ENCODE measurements at places on chromosomes 2 and 18. TPM values are rescaled to one million over a fixed set of nuclear protein-coding genes. Genes with fewer than 3 reads are reported as not detected.

DNA sequence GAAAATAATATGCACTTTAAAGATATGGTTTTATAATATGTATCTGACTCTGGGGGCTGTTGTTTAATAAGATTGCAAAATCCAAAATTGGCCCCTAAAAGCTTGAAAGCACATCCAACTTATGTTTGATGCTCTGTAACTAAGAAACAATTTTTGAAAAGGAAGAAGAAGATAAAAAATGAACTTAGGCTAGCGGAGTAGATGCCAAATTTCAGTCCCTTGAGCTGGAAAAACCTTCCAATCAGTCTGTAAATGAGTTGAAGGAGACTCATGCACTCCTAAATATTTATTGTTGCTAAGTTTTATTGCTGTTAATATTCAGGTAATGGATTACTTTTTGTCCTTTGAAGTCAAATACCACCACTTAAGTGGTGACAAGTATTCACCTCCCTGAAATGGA is 465.0 kb downstream of the ZEB2 start:
- H3K36me3 ChIP-seq: no peaks in the 10 kb centered on the region
- H3K4me3 ChIP-seq: no peak overlapping the region
- no peaks in the 10 kb centered on the region for H3K27me3 ChIP-seq
- DNase-seq: no peak

CCDC141 gene
- 1.5 TPM for total RNA-seq

ST6GAL2 gene
- not detected for total RNA-seq

ZAP70 gene
- total RNA-seq: 0.25 TPM

GRCh38 chr2:201233192-201233811 is 27.0 kb upstream of the CASP8 start:
- DNase-seq: peak; percentile 23
- peak overlapping the region; percentile 10 for H3K27ac ChIP-seq
- H3K36me3 ChIP-seq: no peaks in the 10 kb centered on the region
- H3K4me3 ChIP-seq: no peak overlapping the region
- H3K27me3 ChIP-seq: no peaks in the 10 kb centered on the region
- peaks cover 14% of the 10 kb centered on the region for H3K4me1 ChIP-seq

- H3K27me3 ChIP-seq: no peaks in the 10 kb centered on the region
- no peaks in the 10 kb centered on the region for H3K36me3 ChIP-seq
- no peak for DNase-seq
- peaks cover 12% of the 10 kb centered on the region for H3K4me1 ChIP-seq
- peak overlapping the region; percentile 27 for H3K27ac ChIP-seq
Measured at GRCh38 chr18:12606592-12607315, 51.2 kb downstream of the SPIRE1 start.

DNA sequence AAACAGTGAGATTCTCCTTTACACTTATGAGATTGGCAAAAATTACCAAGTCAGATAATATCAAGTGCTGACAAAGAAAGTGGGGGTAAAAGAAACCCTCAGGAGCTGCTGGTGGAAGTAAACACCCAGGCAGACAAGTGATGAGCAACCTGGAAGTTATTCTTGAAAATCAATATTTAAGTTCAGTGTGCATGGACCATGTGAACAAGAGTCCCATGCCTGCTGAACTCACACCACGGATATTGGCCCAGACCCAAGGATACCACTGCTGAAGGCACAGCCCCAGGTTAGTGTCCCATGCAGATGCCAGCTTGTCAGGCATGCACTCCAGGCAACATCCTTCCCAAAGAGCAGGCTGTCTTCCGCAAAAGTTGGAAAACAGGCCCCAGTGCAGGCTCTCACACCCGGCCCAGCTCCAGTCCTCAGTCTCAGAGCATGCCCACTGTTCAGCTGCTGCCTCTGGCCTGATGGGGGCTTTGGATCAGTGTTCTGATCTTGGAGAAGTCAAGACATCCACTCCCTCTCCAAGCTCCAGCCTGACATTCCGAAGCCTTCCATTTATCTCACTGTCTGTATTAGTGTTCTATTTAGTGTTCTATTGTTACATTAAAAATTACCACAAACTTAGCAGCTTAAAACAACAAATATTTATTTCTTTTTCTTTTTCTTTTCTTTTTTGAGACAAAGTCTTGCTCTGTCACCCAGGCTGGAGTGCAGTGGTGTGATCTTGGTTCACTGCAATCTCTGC is 70.0 kb downstream of the HS1BP3 start:
- no peaks in the 10 kb centered on the region for H3K36me3 ChIP-seq
- peaks cover 61% of the 10 kb centered on the region for H3K4me1 ChIP-seq
- H3K4me3 ChIP-seq: no peak overlapping the region
- no peaks in the 10 kb centered on the region for H3K27me3 ChIP-seq

GRCh38 chr2:165790466-165790865 is 3.6 kb downstream of the GALNT3 start:
- no peak for DNase-seq
- peaks cover 24% of the 10 kb centered on the region for H3K27me3 ChIP-seq
- H3K4me3 ChIP-seq: no peak overlapping the region
- no peak overlapping the region for H3K27ac ChIP-seq

GRCh38 chr18:48932462-48932818 is 18.3 kb downstream of the SMAD7 start:
- no peaks in the 10 kb centered on the region for H3K27me3 ChIP-seq
- peak overlapping the region; percentile 88 for H3K27ac ChIP-seq
- H3K4me1 ChIP-seq: peaks cover 92% of the 10 kb centered on the region
- no peak for DNase-seq

- no peak for DNase-seq
- no peaks in the 10 kb centered on the region for H3K36me3 ChIP-seq
- no peaks in the 10 kb centered on the region for H3K4me1 ChIP-seq
Measured at GRCh38 chr2:146762786-146763185, 1082.0 kb upstream of the ACVR2A start.

GPR45 gene
- total RNA-seq: not detected

DNA sequence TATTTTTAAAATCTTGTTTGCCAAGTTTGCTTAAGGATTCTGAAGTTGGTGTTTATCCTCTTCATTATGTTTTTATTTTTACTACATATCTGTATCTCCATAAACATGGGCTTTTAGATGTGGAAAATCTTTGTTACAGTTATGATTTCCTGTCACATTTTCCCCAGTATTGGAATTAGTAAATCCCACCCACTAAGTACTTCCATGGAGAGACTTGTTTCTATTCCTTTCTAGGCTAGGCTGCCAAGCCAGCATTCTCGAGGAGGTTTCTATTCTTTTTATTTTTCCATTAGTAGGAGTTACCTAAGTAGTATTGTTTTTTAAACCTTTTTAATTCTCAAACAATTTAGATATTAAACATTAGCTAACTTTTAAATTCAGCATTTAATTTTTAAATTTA is 22.1 kb downstream of the PKP4 start:
- H3K4me3 ChIP-seq: no peak overlapping the region
- no peak overlapping the region for H3K27ac ChIP-seq
- no peaks in the 10 kb centered on the region for H3K27me3 ChIP-seq
- DNase-seq: no peak
- H3K36me3 ChIP-seq: no peaks in the 10 kb centered on the region

DNA sequence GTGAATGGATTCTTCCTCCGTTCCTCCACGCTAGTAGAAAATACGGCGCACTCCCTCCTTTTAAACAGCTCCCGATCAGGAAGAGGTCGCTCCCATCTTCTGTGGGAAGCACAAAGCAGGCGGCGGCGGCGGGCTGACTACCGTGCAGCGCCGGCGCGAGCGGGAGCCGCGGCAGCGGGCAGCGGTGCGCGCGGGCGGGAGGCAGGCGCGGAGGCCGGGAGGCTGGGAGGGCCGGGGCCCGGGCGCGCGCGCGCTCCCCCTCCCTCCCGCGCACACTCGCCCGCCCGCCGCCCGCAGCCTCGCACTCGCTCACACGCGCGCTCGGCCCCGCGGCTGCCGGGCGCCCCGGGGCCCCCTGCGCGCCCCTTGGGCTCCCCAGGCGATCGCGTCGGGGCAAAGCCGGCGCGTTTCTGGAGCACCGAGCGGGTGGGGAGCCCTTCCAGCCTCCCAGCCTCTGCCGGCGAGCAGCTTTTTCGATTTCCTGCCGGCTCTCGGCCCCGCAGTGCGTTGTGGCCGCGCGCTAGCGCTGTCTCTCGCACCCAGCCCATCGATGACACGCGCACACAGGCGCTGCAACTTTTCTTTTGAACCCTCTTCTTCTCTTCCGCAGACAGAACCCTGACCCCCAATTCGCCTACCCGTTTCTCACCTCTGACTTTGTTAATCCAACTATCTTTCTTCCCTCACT is at the start of gene SLC8A1:
TSS of gene SLC8A1 (minus strand) at position 173 of the 688 bp plus-strand sequence.
- H3K36me3 ChIP-seq: no peaks in the 10 kb centered on the region
- no peak for DNase-seq
- H3K27me3 ChIP-seq: peaks cover 7% of the 10 kb centered on the region
- H3K4me3 ChIP-seq: peak within 1 kb of the TSS; percentile 45

DNA sequence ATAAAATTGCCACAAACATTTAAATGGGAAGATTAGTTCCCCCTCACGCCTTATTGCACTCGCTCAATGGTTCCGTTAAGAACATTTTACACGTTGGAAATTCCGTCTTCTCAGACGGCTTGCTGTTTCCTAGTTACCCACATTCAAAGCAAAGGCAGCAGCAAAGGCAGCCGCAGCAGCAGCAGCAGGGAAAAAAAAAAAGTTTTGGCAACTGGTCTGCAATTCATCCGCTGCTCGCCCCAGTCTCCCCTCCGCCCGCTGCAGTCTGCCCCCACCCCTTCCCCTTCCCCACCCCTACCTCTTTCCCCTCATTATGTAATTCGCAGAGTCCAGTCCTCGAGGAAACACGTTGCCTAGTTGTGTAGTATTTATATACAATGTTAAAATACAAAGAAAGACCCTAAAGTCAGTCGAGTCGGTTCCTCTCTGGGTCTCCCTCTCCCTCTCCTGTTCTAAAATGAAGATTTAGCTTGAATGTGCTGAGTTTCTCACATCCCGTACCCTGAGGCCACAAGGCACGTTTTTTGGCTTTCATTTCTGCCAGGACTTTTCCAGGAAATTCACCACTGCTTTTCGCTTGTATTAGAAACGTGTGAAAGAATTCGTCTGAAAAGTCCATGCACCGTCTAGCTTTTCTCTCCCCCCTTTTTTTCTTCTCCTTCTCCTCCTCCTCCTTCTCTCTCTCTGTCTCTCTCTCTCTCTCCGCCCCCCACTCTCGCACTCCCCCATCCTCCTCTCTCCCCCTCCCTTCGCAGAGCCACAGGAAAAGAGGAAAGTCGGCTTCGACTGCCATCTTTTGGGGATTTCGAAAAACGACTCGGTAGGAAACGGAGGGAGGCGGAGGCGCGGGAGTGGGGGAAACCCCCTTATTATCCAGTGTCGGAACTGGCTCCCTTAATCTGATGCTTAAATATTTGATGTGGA is 140.0 kb downstream of the MEIS1 start:
- H3K27me3 ChIP-seq: peaks cover 71% of the 10 kb centered on the region
- no peak overlapping the region for H3K27ac ChIP-seq
- no peaks in the 10 kb centered on the region for H3K36me3 ChIP-seq
- DNase-seq: no peak

STARD6 gene
- total RNA-seq: not detected

DNA sequence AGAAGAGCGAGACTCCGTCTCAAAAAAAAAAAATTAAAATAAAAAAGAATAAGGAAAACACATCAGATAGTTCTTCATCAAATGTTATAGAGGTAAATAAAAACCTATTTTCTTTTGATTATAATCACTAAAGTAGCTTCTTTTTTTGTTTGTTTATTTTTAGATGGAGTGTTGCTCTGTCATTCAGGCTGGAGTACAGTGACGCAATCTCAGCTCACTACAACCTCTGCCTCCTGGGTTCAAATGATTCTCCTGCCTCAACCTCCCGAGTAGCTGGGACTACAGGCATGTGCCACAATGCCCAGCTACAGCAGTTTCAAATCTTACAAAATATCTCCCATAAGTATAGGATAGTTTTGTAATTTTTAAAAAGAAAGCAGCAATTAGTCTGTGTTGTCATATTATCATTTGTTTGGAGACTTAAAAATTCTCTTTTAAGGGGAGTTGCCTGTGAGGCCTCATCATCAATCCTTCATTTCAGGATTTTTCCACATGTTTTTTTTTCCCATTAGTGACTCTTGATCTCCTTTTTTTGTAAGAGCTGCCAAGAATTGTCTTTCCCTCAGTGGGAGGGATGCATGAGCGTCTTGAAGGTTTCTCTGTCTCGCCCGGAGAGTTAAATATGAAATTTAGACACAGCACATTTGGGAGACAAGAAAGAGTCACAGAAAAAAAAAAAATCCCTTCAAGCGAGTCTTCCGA is 275.9 kb downstream of the CDCA7 start:
- no peak for DNase-seq
- no peak overlapping the region for H3K27ac ChIP-seq
- no peak overlapping the region for H3K4me3 ChIP-seq
- no peaks in the 10 kb centered on the region for H3K4me1 ChIP-seq
- H3K27me3 ChIP-seq: no peaks in the 10 kb centered on the region

RGPD3 gene
- total RNA-seq: not detected

- H3K4me1 ChIP-seq: peaks cover 10% of the 10 kb centered on the region
- no peak for DNase-seq
- H3K4me3 ChIP-seq: no peak overlapping the region
- H3K27me3 ChIP-seq: no peaks in the 10 kb centered on the region
Measured at GRCh38 chr2:232237464-232237863, 141.1 kb upstream of the ALPP start.

- H3K36me3 ChIP-seq: no peaks in the 10 kb centered on the region
- H3K27me3 ChIP-seq: no peaks in the 10 kb centered on the region
- no peaks in the 10 kb centered on the region for H3K4me1 ChIP-seq
- H3K4me3 ChIP-seq: no peak overlapping the region
Measured at GRCh38 chr2:200845194-200845593, 19.3 kb downstream of the CLK1 start.

USP14 gene
- 45.2 TPM for total RNA-seq

DNA sequence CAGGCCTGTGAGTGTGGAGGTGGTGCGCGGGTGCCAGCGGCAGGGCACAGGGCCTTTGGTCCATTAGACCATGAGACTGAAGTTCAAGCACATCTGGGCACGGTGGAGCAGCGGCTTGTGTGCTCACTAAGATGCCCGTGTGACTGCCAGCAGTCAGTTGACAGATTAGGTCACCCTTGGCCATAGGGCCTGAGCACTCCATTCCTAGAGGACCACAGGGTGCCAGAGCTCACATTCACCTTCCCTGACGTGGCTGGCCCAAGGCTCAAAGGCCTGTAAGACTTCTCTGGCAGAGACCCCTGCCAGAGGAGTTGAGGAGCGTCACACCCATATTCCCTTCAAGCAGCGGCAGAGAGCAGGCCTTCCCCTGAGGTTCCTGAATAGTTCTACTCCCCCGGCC is 650 bp downstream of the LHCGR start:
- peaks cover 6% of the 10 kb centered on the region for H3K27me3 ChIP-seq
- H3K27ac ChIP-seq: no peak overlapping the region
- no peaks in the 10 kb centered on the region for H3K4me1 ChIP-seq
- H3K4me3 ChIP-seq: no peak overlapping the region

- H3K4me3 ChIP-seq: no peak overlapping the region
- no peak for DNase-seq
- H3K36me3 ChIP-seq: no peaks in the 10 kb centered on the region
- H3K27me3 ChIP-seq: no peaks in the 10 kb centered on the region
Measured at GRCh38 chr2:14016289-14016955, 616.1 kb upstream of the LRATD1 start.

DNA sequence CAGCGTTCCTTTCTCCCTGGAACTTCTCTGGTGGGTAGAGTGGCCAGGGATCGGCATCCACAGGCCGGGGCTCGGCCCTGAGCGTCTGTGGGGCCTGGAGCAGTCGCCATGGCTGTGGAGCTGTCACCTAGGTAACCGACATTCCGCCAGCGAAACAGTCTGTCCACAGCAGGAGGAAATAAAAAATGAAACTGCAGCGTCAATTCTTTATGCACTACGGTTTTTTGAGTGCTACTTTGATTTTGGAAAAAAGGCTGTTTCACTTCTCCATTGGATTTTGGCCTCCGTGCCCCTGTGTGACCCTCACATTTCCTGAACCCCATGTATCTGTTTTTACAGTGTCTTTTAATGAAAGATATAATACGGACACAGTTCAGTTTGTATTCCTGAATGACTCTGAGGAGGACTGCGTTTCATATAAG is 163.4 kb downstream of the LDLRAD4 start:
- peaks cover 43% of the 10 kb centered on the region for H3K4me1 ChIP-seq
- H3K27me3 ChIP-seq: no peaks in the 10 kb centered on the region
- peak overlapping the region; percentile 68 for H3K27ac ChIP-seq
- no peaks in the 10 kb centered on the region for H3K36me3 ChIP-seq
- peak; percentile 43 for DNase-seq
